ENCODE measurements at places on chromosomes 1 and 21.
A peak's percentile ranks its signal among the peaks of the same experiment; 100 is the strongest.

DNA sequence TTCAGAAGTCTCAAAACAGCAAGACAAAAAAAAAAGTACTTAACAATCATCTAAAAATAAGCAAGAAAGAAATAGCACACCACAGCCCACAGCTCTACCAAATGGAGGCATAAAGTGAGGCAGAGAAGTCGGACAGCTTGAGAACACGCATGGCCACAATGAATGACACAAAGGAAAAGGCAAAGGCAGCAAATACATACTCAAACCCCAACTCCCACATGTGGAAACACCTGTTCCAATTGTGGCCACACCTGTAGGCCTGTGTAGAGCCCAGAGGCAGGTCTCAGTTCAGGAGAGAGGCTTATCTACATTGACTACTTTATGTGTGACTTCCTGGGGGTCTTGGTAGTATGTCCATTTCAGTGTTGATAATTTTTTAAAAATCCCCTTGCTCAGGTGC, 543.5 kb downstream of the LMO4 start:
- DNase-seq: no peak

DNA sequence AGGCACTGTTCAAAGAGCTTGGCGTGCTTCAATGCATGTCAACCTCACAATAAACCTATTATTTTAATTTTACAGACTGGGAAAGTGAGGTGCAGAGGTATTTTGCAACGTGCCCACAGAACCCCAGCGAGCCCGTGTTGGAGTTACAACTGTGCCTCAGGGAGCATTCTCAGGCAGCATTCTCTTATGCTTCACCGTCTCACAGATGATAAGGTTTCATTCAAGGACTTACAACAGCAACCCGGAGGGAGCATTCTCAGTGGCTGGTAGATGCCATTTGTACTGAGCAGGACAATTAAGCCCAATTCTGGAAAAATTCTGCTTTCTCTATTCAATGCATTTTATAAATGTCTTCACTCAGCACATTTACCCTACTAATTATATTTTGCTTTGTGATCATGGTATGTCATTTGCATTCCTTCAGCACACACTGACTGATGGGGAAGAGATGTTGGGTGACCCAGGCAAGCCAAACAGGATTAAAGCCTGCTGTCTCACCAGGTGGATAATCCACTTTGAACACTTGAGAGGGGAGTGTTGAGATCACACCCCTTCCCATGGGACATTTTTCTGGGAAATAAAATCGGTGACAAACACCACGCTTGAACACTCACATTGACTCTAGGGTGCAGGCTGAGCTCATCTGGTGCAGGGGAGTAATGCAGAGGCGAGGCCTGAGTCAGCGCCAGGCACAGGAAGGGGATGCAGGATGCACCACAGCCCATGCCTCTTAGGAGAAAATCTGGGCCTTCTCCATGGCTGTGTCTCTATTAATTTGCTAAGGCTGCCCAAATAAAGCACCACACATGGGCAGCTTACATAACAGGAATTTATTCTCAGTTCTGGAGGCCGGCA, 113.9 kb downstream of the CLIC6 start:
- no peak for DNase-seq

GRCh38 chr1:175217721-175218531, 25.4 kb upstream of the KIAA0040 start:
- DNase-seq: no peak

- DNase-seq: peak; percentile 65
These were observed 22.1 kb downstream of the HSPG2 start for GRCh38 chr1:21914880-21915640.

GRCh38 chr1:179082999-179083335, 1.1 kb downstream of the TOR3A start:
- no peak for DNase-seq

DNA sequence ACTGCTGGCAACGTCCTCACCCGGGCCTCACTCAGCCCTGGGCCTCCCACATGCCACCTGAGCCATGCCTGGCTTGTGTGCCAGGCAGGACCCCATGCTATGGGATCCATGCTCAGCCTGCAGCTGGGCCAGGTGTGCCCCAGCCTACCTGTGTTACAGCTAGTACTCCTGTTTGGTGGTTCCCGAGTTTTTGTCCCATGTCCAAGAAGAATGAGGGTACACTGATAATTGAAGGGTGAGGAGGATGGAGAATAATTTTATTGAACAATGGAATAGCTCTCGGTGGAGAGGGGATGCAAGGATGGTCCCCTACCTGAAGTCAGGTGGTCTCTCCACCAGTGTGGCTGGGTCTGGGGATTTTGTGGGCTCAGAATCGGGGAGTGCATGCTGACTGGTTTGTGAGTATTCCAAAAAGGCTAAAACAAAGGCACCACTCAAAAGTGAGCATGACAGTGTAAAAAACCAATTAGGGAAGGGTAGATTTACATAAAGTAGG, 137.9 kb downstream of the TNFSF18 start:
- no peak for DNase-seq

DNA sequence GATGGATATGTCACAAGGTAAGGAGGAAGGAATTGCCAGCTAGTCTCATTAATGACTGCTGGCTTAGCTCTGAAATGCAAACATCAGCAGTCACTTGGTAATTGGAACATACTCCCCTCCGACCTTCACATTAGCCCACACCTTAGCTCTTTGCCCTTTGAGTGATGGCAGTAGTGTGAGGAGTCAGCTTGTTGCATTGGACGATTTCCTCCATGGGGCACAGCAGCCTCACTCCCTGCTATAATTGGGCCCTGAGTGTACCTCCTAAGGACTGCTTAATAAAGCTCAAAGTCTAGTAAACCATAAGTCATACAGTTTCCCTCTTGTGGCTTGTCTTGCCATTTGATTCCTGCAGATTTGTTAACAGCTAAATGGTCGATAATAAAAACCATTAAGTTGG, 19.4 kb downstream of the METTL13 start:
- no peak for DNase-seq

DNA sequence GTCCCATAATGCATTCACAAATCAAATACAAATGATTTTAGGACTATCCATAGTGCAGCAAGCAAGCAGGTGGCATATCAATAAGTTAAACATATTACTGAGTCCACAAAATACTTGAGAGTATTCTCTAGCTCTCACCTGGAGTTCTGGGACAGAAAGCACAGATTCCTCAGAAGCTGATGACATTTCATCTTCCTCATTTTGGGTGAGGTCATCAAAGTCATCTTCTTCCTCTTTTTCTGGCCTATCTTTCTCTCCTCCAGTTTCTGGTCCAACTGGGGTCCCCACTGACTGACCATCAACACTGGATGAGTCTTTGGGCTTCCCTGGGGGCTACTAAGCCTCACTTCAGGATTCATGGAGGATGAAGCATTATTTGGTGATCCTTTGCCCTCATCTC, 38.9 kb downstream of the YY1AP1 start:
- DNase-seq: no peak

GRCh38 chr1:61152469-61153105, 70.2 kb downstream of the NFIA start:
- no peak for DNase-seq

DNA sequence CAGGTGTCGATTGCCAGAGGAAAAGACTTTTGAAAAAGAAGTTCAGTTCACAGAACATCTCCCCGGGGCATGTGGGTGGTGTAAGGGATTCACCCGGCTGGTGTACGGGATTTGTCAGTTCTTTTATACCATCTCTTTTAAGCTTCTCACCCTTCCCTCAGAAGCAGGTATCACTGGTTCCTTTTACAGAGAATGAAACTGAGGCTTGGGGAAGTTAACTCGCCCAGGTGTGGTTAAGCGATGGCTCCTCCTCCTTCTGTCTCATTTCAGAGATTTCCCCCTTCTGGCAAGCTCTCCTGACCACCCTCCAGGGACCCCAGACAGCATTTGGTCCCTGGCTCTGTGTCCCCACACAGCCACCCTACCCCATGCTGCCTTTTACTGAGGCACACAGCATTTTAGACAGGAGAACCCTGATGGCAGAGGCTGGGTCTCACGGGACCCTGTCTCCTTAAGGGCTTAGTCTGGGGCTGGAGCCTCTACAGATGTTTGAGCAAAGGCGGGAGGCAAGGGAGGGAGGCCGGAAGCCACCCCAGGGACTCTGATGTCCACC, 2.8 kb upstream of the ECE1 start:
- DNase-seq: no peak

DNA sequence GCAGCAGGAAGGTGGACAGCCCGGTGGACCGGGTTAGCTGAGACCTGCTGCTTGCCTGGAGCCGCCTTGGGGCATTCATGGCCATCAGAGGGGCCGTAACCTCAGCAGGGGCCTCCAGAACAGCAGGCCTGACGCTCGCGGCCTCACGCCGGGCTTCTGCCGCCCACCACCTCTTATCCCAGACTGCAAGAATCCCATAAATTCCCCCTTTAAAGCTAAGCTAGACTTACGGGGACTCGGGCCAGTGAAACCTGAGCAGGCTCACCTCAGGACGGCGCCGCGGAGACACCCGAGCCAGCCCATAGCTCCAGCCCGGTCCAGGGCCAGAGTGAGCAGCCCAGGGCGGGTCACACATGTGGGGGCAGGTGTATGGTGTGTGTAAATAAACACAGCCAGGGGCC, 132.3 kb downstream of the GLIS1 start:
- DNase-seq: no peak

GRCh38 chr1:155241069-155241679, 14.1 kb downstream of the ENTREP3 start:
- peak; percentile 41 for DNase-seq

GRCh38 chr1:204571128-204571527, 54.9 kb downstream of the MDM4 start:
- DNase-seq: no peak

DNA sequence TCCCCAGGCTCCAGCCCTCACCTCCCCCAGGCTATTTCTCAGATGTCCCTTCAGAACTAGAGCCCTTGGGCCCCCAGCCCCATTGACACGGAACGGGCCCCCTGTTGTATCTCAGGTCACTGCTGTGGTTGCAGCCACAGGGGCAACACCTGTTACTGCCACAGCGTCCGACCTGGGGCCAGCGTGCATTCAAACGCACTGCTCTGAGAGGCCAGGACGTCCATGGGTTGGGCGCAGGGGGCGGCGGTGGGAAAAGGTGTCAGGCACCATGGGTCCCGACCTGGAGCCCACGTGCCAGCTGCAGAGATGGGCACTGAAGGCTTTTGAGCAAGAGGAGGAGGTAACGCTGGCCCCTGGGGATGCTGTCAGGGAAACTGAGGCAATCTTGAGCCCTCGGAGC, 13.3 kb downstream of the FAAP20 start:
- no peak for DNase-seq

GRCh38 chr1:84373436-84374141, 24.7 kb upstream of the DNASE2B start:
- no peak for DNase-seq

GRCh38 chr1:87980494-87980893, 651.8 kb downstream of the LMO4 start:
- no peak for DNase-seq

DNA sequence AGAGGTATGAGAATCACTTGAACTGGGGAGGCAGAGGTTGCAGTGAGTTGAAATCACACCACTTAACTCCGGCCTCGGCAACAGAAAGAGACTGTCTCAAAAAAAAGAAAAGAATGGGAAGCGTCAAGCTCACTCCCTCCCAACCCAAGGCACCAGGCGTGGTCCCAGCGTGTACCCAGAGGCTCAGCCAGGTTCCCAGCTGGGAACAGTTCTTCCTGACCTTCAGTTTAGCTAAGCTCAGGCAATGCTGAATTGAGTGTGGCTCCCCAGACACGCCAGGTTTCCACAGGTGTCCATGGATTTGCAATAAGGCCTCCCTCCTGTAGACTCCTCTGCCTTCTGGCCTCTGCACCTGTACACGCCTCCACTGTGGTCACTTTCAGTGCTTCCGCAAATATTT, 140.7 kb upstream of the TMEM51 start:
- no peak for DNase-seq

DNA sequence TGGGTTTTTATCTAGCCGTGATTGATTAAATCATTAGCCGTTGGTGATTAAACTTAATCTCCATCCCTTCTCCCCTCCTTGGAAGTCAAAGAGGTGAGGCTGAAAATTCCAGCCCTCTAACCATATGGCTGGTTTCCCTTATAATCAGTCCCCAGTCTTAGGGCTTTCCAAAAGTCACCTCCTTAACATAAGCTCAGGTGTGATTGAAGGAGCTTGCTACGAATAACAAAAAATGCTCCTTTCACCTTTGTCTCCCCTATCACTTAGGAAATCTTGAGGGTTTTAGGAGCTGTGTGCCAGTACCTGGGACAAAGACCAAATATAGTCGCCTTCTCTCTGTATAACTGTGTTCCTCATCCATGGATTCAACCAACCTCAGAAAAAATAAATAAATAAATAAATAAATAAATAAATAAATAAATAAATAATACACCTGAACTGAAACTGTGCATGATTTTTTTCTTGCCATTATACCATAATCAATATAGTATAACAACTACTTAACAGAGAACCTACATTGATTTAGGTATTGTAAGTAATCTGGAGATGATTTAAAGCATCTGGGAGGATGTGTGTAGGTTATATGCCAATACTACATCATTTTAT, 82.2 kb downstream of the PAPPA2 start:
- DNase-seq: no peak

- no peak for DNase-seq
These were observed 66.4 kb downstream of the DAB1 start for GRCh38 chr1:57357462-57357861.

- no peak for DNase-seq
These were observed 9.0 kb downstream of the SOX13 start for GRCh38 chr1:204081791-204082513.

GRCh38 chr1:196454792-196455191, 153.4 kb downstream of the KCNT2 start:
- no peak for DNase-seq

DNA sequence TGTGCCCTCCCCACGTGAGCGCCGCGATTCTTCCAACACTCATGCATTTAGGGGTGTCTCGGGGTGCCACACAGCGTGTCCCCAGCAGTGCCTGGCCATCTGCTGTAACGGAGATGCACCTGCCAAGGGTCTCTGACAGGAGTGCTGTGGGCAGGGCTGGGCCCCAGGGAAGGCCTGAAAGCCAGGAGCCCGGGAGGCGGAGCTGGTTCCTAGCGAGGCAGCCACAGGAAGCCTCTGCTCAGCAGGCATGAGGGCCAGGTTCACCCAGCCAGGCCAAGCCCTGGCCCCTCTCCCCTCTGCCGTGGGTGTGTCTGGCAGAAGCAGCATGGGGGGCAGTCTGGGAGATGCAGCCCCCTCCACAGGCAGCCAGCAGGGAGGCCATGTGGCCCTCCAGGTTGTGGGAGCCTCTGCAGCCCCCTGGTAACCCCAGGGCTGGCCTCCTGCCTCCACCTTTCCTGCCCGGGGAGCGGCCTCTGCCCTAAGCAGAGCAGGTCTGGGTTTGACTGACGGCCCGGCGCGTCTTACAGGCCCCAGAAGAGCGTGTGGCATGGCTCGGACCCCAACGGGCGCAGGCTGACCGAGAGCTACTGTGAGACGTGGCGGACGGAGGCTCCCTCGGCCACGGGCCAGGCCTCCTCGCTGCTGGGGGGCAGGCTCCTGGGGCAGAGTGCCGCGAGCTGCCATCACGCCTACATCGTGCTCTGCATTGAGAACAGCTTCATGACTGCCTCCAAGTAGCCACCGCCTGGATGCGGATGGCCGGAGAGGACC, 30.4 kb downstream of the SLC19A1 start:
- peak; percentile 10 for DNase-seq

Measured in left ventricle myocardium inferior (tissue), 1 donor.